ENCODE measurements at places on chromosomes 2 and 18. TPM values are rescaled to one million over a fixed set of nuclear protein-coding genes. Genes with fewer than 3 reads are reported as not detected.

The CCDC85A gene
- total RNA-seq = not detected

The CD226 gene
- 41.7 TPM for total RNA-seq

The VAMP8 gene
- 91.1 TPM for total RNA-seq

The ANKRD30B gene
- total RNA-seq = not detected

The TGFA gene
- 0.38 TPM for total RNA-seq

The NOL4 gene
- not detected for total RNA-seq

The DSG4 gene
- total RNA-seq = not detected

The CGREF1 gene
- total RNA-seq = 4.3 TPM

The AFG3L2 gene
- 64.0 TPM for total RNA-seq

The PROKR1 gene
- total RNA-seq = not detected

The COL6A3 gene
- 4.0 TPM for total RNA-seq

The MAPK4 gene
- total RNA-seq = not detected

The RND3 gene
- total RNA-seq = not detected

The LRATD1 gene
- not detected for total RNA-seq

The ABCG8 gene
- total RNA-seq = not detected

The AQP12A gene
- not detected for total RNA-seq

The INHBB gene
- total RNA-seq = not detected

The SOX11 gene
- total RNA-seq = not detected

The PLA2R1 gene
- not detected for total RNA-seq

The TCF23 gene
- not detected for total RNA-seq
